ENCODE measurements at places on chromosomes 3 and 15.

GRCh38 chr3:40546816-40547215 is 22.1 kb downstream of the ZNF621 start:
- no peak for DNase-seq

GRCh38 chr3:100008081-100008698 is 106.1 kb downstream of the FILIP1L start:
- DNase-seq, result no peak

DNA sequence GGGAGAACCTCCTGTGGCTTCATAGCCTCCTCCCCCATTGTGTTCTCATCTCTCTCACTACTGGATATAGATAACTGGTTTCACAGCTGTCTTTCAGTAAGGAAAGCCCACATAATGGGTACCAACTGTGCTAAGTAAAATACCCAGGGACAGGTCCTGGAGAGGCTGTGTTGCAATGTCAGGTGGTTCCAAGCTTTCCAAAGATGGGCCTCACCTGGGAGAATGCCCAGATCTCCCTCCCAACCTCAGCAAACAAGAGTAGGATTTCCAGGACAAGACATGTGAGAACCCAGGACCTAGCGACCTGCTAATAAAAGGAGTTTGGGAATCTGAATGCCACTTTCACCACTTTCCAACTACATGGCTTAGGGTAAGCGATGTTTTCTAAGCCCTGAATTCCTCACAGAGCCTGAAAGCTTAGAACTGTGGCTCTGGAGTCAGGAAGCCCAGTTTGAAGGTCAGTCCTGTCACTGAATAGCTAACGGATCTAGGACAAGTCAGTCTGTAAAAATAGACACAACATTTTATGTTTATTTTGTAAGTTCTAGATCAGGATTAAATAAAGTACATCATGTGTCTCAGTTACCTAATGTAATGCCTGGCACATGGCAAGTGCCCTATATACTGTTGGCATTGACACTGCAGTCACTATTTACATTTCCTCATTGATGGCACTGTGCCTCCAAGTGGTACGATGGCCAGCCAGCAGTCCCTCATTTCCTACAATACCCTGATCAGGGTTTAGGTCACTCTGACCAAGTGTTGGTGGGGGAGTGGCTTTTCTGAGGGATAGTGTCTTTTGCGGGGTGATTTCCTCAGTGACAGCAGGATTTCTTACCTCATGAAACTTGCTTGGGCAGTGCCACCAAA is 11.9 kb downstream of the CERS3 start:
- no peak for DNase-seq

GRCh38 chr3:22939349-22939748 is 263.8 kb upstream of the UBE2E2 start:
- peak; percentile 19 for DNase-seq

GRCh38 chr3:74842649-74843048 is 228.2 kb upstream of the CNTN3 start:
- DNase-seq, result no peak

- no peak for DNase-seq
Measured at GRCh38 chr3:185208823-185209222, 45.0 kb downstream of the EHHADH start.

DNA sequence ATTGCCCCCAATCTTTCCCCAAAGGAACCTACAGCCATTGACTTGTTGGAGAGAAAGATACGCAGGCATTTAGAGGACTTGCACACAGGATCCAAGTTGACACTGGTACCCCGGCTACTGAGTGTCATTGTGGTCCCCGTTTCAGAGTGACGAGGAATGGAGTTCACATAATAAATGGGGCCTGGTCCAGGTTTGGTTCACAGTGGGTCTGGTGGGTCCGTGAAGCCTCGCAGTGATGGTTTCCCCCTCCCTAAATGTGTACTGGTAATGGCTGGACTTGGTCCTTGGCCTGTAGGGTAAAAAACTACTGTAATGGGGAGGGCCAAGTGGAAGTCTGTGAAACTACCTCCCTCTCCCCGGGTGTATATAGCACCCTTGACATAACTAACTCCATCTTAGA is 232.1 kb upstream of the LYSMD4 start:
- DNase-seq, result no peak

DNA sequence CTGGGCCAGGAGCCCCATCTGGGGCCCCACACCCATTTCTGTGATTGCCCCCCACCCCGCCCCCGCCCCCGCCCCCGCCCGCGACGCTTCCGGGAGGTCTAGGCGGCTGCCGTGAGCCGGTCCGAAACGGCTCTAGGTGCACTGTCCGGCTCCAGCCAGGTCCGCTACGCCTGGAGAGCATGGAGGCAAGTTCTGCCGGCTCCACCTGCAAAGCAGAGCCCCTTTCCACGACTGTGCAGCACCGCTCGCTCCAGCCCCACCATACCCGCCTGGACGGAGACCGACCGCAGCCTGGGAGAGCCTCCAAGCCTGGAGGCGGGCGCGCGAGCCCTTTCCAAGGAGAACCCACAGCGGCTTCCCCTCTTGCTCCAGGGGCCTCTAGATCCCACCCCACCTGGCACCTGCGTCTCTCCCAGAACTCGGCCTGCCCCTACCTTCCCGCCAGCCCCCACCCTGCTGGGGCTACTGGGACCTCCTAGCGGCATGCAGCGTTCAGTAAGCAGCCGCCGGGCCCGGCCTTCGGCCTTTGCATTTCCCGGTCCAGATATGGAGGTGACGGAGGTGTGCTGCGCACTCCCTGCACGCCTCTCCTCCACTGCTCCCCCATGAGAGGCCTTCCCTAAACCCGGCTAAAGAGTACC is 66.2 kb downstream of the KLF13 start:
- no peak for DNase-seq

- no peak for DNase-seq
Measured at GRCh38 chr15:74345051-74345450, 22.4 kb downstream of the CYP11A1 start.

- DNase-seq, result no peak
Measured at GRCh38 chr15:89406940-89407607, 72.5 kb upstream of the POLG start.

DNA sequence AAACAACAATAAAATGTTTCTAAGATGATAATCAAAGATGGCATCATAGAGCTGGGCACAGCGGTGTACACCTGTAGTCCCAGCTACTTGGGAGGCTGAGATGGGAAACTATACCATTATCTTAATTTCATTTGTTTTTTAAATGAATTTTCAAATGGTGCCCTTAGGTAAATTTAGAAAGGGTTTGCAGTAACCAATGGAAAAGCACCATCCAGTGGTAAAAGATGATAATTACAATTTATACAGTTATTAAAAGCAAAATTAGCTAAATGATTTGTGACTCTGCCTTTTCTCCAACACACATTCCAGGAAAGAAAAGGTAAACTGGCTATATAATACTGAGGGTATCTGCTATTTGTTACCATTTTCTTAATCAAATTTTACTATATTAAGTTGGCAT is 14.4 kb upstream of the ANKRD28 start:
- no peak for DNase-seq

GRCh38 chr3:42122261-42123011 is 31.3 kb downstream of the TRAK1 start:
- no peak for DNase-seq

- DNase-seq, result no peak
Measured at GRCh38 chr3:14047027-14047426, 77.6 kb downstream of the CHCHD4 start.

DNA sequence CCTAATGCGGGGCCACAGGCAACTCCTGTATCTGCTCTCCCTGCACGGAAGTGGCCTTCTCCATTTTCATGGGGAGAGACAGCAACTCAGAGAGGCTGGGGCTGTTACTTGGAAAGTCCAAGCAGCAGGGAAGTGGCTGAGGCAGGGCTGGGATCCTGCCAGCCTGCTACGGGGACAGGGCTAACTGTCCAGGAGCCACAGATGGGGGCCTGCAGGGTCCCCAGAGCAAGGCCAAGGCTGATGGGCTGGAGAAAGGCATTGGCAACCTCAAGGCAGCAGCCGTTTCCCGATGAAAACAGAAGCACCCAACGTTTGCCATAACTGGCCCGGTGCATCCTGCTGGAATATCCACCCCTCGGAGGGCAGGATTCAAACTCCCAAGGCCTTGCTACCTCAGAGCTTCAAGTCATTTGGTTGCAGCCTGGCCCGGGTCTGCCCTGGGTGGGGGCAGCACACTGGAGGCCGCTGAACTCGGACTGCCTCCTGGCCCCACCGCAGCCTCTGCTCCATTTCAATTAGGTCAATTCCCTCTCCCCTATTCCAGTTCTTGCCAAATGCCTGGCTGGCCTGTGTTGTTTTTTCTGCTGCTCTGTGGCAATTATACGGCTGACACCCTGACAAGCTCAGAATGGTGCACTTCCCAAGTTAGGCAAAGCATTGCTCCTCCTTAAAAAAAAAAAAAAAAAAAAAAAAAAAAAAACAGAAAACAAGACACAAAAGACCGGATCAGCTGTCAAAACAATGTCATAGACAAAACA is 143.5 kb downstream of the NUP210 start:
- DNase-seq, result no peak

DNA sequence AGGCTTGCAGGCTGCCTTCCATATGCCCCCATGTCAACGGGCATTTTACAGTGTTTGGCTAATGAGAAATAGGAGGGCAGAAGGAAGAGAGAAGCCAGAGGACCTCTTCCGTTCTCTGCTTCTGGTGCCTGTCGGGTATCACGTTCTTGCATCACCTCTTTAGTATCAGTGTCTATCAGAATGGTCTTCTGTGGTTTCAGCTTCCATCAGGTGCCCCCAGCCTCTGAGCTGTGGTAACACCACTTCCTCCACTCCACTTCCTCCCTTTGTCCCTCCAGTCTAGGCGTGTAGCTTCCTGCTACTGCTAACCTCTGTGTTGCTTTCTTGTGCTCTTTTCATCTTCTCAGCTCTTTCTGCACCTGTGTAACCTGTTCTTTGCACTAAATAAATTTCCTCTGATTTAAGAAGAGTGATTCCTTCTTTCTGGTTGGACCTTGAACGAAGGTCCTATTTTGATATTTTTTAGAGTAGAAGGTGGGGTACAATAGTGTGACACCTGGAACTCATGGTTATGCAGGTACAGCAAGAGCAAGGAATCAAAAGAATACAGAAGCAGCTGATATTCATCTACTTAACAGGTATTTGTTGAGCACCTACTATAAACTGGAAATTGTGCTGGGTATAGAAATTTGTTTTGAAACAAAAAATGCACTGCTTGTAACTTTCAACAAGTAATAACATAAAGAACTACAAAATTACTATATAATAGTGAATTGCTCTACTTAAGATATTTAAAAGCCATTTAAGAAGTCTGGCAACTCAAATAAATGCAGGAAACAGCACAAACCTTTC is 27.4 kb upstream of the FOXB1 start:
- no peak for DNase-seq

DNA sequence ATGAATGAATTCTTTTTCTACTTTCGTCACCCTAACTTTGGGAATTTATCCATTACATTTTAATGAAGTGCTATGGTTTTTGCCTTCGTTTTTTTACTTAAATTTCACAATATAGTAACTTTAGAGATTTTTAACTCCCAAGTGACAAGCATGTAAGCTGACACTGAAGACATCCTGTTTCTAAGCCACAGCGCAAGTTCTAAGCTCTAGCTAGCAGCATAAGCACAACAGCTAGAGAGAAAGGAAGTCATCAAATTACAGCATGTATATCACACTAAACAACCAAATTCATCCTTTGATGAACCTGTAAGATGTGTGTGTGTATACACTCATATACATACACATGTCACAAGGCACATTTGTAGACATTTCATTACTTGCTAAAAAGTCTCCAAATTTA is 119.3 kb downstream of the P3H2 start:
- DNase-seq, result no peak

GRCh38 chr3:25527801-25528200 is 99.7 kb downstream of the RARB start:
- no peak for DNase-seq

DNA sequence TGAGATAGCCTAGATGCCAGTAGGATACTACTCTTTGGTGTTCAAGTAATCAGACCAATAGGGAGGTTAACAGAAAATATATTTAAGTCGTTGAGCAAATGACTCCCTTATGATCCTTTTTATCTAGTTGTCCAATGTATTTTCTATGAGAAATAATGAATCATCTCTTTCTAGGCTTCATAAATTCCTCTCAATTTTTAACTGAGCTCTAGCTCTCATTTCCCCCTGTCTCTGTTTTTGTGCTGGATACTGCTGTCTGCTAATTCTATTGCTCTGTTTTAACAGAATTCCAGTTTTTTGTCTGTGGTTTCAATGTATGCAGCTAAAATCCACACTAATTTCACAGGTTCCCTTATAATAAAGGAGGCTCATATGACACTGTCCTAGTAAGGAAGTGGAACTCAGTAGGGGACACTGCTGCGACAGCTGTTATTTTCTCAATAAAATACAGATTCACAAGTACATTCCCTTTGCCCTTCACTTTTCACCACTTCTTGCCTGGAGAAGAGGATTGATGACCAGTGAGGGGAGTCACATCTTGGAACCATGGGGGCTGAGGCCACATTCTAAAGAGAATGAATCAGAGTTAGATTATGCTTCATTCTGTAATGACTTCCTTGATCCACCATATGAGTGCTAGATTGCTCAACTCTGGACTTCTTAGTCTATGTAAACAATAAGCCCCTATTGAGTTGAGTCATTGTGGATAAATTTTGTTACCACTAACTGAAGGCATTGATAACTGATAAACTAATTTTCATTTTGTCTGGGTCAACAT is 558.7 kb upstream of the KCNMB2 start:
- DNase-seq, result no peak

- DNase-seq, result no peak
Measured at GRCh38 chr3:54339608-54340007, 217.3 kb downstream of the CACNA2D3 start.

GRCh38 chr3:5198986-5199731 is 11.7 kb downstream of the EDEM1 start:
- DNase-seq, result no peak
